Kidney (tissue), 22 donors: ENCODE measurements at places on chromosomes 3 and 15. TPM values are rescaled to one million over a fixed set of nuclear protein-coding genes. Genes with fewer than 3 reads are reported as not detected.
A peak's percentile ranks its signal among the peaks of the same experiment; 100 is the strongest.

DNA sequence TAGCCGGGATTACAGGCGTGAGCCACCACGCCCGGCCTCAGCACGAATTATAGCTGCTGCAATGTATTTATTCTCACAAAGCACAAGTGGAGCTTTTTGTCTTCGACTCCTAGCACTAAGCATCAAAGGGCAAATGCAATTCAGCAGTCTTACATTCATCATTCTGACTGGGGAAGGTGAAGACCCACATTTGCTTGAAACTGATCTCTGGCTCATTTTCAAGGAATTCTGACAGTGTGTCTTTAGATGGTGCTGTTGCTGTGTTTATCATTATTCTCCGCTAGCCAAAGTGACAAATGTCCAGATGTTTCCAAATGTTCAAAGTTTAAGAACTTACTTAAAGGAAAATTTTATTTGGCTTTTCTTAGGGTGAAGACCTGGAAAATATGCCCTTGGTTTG lies 55.9 kb downstream of the SGO1 start:
- no peak for DNase-seq

GRCh38 chr3:98884675-98885371 lies 16.7 kb downstream of the DCBLD2 start:
- no peak for DNase-seq

GRCh38 chr15:68609629-68610028 lies 30.8 kb downstream of the CORO2B start:
- DNase-seq = no peak

GRCh38 chr3:134309987-134310700 lies 59.5 kb upstream of the RYK start:
- DNase-seq = peak; percentile 52

DNA sequence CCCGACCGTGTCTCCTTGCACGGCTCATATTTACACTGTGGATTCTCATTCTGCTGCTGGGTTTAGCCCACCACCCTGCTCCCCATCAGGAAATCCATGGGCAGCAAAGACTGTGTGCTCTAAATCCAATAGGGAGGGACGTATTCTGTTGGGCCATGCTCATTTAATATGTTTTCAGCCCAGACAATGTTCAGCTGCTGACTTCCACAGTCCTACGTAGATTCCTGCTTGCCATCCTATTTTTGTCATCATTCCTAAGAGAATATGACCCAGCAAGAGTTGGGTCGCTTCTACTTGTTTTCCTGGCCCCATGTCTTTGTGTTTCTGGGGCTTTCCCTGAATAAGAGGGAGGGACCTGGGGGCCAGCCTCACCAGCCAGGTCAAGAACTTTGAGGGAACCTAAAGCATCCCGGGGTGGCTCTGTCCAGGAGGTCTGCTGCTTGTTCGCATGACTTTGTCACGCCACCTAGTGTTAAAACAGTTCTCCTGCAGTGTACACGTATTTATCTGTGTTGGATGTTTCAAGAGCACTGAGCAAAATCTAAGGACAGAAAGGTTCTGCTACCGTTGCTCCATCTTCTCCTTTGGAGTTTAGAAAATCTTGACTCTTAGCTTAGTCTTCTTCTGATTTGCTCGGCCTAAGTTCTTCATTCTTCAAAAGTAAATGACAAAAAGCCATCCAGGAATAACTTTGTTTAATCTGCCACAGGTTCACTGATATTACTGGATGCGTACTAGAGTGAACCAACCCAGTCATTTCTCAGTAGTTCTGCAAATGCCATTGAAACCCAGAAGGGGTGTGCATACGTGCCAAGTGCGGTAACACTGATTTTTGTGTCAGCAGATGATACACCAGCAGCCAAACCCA lies 79.8 kb upstream of the NR2E3 start:
- peak; percentile 80 for DNase-seq

DNA sequence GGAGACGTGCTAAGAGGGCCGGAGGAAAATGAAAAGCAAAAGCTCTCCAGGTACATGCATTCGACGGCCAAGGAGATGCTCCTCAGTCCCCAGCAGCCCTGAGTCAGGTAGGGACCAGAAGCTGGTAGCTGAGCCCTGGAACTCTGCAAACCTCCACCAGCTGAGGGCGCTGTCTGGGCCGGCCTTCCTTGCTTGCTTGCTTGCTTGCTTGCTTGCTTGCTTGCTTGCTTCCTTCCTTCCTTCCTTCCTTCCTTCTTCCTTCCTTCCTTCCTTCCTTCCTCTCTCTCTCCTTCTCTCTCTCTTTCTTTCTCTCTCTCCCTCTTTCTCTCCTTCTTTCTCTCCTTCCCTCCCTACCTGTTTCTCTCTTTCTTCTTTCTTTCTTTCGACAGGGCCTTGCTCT lies 94.6 kb upstream of the RASGRF1 start:
- no peak for DNase-seq

GRCh38 chr15:73946046-73946721 lies 19.9 kb downstream of the LOXL1 start:
- DNase-seq = no peak

- DNase-seq = no peak
Measured at GRCh38 chr3:98972155-98972554, 70.7 kb upstream of the DCBLD2 start.

DNA sequence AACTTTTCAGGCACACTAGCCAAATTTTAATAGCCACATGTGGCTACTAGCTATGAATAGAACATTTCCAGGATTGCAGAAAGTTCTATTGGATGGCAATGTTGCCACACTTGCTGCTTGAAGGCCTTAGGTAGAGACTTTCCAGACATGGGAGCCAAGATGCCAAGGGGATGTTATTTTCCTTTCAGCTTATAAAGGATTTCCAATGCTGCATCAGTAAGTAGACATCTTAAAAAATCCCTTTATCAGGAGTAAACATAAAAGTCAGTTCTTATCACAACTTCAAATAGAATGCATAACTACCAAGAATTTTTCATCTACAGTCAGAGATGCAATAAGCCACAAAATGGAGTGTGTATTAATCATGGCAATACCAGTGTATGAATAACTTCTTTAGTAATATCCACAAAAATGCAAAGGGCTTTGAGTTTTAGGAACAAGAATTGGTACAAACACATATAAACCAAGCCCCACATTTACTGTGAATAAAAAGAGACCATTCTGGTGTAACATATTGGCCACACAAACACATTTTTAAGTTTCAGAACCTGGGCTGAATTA lies 457.1 kb upstream of the ADAMTS9 start:
- no peak for DNase-seq

DNA sequence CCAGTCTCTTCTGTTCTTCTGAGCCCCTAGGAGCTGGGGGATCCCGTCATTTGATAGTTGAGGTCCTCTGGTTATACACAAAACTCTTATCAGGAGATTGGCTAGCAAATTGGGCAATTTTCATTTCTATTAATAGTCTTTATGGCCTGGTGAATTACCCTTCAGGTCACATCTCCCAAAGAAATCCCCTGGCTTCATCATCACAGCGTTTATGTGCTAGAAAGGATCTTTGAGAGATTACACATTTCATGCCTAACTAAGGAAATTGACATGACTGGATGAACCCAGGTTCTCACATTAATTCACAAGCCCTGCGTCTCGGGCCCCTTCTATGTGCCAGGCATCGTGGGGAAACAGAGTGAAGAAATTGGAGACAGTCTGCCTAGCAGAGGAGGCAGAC lies 227.4 kb upstream of the PROK2 start:
- no peak for DNase-seq

GRCh38 chr3:197076415-197076814 lies 46.8 kb upstream of the MELTF start:
- no peak for DNase-seq

GRCh38 chr15:73724212-73724611 lies 28.9 kb downstream of the INSYN1 start:
- no peak for DNase-seq

- DNase-seq = no peak
Measured at GRCh38 chr3:149267565-149267964, 45.9 kb upstream of the CP start.

GRCh38 chr3:101848326-101848725 lies 988 bp upstream of the NFKBIZ start:
- DNase-seq = no peak

GRCh38 chr15:71747128-71748083 lies 62.9 kb upstream of the NR2E3 start:
- DNase-seq = peak; percentile 69

DNA sequence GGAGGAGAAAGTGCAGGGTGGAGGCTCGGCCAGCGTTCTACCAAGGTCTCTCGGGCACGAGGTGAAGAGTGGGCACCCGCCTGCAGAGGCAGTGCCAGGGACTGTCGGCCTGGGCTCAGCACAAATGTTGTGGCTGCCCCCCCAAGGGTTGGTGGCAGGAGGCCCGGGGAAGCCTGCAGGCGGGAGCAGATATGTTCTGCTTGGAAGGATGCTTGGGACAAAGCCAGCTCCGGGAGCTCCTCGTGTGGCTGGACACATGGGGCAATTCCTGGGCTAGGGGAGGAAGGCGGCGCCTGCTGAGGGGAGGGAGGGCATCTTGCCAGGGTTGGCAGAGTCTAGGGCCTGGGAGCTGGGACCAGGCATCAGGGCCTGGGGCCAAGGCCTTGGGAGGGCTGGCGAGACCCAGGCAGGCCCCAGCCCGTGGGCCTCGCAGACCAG lies 30.4 kb upstream of the FBLN2 start:
- DNase-seq = peak; percentile 80

The PP2D1 gene
- polyA plus RNA-seq = not detected

The PLSCR2 gene
- not detected for polyA plus RNA-seq

The SERINC4 gene
- 0.47 TPM for polyA plus RNA-seq

The SERPINI1 gene
- 35.3 TPM for polyA plus RNA-seq
